Esophagus squamous epithelium (tissue), 5 donors: ENCODE measurements at places on chromosomes 16 and 17.

DNA sequence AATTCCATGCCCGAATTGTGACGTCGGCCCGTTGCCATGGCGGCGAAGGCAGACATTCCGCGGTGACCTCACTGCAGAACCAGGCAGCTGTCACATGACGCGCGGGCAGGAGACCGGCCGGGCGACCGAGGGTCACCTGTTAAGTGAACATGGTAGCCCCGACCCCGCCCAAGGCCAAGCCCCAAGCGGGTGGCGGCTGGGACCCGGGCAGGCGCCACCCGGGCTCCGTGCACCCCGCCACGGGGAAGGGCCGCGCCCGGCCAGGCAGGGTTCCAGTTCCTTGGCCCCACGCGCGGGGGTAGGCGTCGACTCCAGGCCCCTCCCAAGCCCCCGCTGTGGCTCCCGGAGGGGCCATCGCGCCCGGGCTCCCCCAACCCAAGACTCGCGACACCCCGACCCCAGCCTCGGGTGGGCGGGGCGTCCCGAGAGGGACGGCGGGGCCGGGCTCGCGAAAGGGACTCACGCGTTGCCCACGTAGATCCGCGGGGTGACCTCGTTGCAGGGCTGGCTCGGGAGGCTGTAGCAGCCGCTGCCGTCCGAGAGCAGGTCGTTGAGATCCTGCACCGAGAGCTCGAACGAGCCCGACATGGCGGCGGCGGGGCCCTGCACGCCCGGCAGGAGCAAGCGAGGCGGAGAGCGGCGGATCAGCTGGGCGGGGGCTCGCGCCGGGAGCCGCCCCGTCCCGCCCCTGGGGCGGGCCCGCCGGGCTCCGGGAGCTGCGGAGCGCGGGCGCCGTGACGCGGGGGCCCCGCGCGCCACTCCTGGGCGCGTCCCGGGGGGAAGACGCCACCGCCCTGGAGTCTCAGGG is at the start of gene DUSP3:
Gene DUSP3 (minus strand): TSS at position 641 of the 808 bp plus-strand sequence. CDS start 53 bp downstream, at position 588.
- DNase-seq, result peak; percentile 39

- no peak for DNase-seq
Measured at GRCh38 chr16:30895627-30896260, 670 bp upstream of the CTF1 start.

- DNase-seq, result no peak
Measured at GRCh38 chr16:2174396-2175131, 19.0 kb downstream of the TRAF7 start.

DNA sequence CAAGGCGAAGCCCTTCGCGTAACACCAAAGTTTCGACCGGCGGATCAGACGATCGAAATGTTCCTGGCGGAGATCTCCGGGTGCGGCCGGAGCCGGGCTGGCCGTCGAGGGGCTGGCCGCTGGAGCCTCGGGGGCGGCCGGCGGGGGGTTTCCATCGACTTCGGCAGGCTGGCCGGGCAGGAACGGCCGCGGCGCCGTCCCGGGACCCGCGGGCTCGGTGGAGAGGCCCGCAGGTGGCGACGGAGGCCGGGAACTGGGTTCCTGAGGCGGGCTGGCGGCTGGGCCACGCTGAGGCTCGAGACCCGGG is 1.1 kb downstream of the EPOP start:
- no peak for DNase-seq

- DNase-seq, result no peak
Measured at GRCh38 chr17:81684442-81684911, 666 bp downstream of the HGS start.

- DNase-seq, result no peak
Measured at GRCh38 chr16:89098767-89099430, 5.2 kb downstream of the ACSF3 start.

GRCh38 chr17:2267354-2267753 is 36.2 kb downstream of the SMG6 start:
- no peak for DNase-seq

- no peak for DNase-seq
Measured at GRCh38 chr17:76179496-76180467, 38.7 kb upstream of the FOXJ1 start.

DNA sequence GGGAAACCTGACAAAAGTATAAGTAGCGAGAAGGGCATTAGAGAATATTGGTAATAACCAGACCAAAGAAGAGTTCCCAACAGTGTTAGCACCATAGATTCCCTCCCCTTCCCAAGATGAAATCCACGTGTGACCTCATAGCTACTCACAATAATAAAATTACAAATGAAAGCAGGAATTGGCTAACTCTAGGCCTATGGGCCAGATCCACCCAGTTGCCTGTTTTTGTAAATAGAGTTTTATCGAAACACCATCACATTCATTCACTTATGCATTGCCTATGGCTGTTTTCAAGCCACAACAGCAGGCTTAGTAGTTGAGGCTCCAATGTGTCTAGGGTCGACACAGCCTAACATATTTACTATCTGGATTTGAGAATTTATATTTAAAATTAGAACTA is 7.8 kb downstream of the CPHXL start:
- DNase-seq, result no peak
